ENCODE measurements at places on chromosomes 6 and 20. TPM values are rescaled to one million over a fixed set of nuclear protein-coding genes. Genes with fewer than 3 reads are reported as not detected.

GRCh38 chr6:22113026-22113766, 183.6 kb downstream of the PRL start:
- no peak for DNase-seq

The TMEM74B gene
- 10.5 TPM for total RNA-seq

The OPRL1 gene
- total RNA-seq: 0.14 TPM

The APOBEC2 gene
- total RNA-seq: not detected

The TFAP2C gene
- total RNA-seq: 9.0 TPM
